ENCODE measurements at places on chromosomes 3 and 15. TPM values are rescaled to one million over a fixed set of nuclear protein-coding genes. Genes with fewer than 3 reads are reported as not detected.

The SLC7A14 gene
- 0.07 TPM for polyA plus RNA-seq

The CACNA1D gene
- polyA plus RNA-seq = 2.2 TPM

The PYGO1 gene
- 4.0 TPM for polyA plus RNA-seq

The SOX14 gene
- not detected for polyA plus RNA-seq

The CYP1A1 gene
- not detected for polyA plus RNA-seq

The CCDC54 gene
- polyA plus RNA-seq = not detected

The DOCK3 gene
- 0.04 TPM for polyA plus RNA-seq

The RTP1 gene
- polyA plus RNA-seq = not detected

The NEK11 gene
- 4.9 TPM for polyA plus RNA-seq

The IL5RA gene
- 0.63 TPM for polyA plus RNA-seq

The TMCO5A gene
- not detected for polyA plus RNA-seq

The SLC9C1 gene
- polyA plus RNA-seq = not detected

The MME gene
- polyA plus RNA-seq = 0.80 TPM

The CHRNB4 gene
- polyA plus RNA-seq = 0.35 TPM

The ADAMTS9 gene
- 11.8 TPM for polyA plus RNA-seq

The TUSC7 gene
- not detected for polyA plus RNA-seq

The NCBP2 gene
- 53.7 TPM for polyA plus RNA-seq

The ALDH1L1 gene
- polyA plus RNA-seq = 8.3 TPM

The SLC12A1 gene
- polyA plus RNA-seq = not detected

The MCF2L2 gene
- 2.2 TPM for polyA plus RNA-seq

The ERC2 gene
- 1.2 TPM for polyA plus RNA-seq

The BFSP2 gene
- polyA plus RNA-seq = not detected

The MKRN2 gene
- polyA plus RNA-seq = 24.2 TPM

The CCDC174 gene
- polyA plus RNA-seq = 35.5 TPM

The MUC4 gene
- polyA plus RNA-seq = 0.06 TPM

The PPP1R14D gene
- not detected for polyA plus RNA-seq

The GOLGA8T gene
- polyA plus RNA-seq = not detected

The ITGB5 gene
- 32.6 TPM for polyA plus RNA-seq

The SAMD7 gene
- polyA plus RNA-seq = not detected

The SEMA5B gene
- polyA plus RNA-seq = 1.3 TPM

The RYK gene
- 94.9 TPM for polyA plus RNA-seq

The TAGLN3 gene
- not detected for polyA plus RNA-seq

The LRRC49 gene
- polyA plus RNA-seq = 11.9 TPM

The FANCD2OS gene
- not detected for polyA plus RNA-seq

The CELF6 gene
- 7.1 TPM for polyA plus RNA-seq

The PPP2R3A gene
- 4.6 TPM for polyA plus RNA-seq

The UBXN7 gene
- 21.2 TPM for polyA plus RNA-seq

The SLC24A5 gene
- not detected for polyA plus RNA-seq

The FSTL1 gene
- polyA plus RNA-seq = 357 TPM

The SERPINI2 gene
- 0.33 TPM for polyA plus RNA-seq

The RASL12 gene
- 24.8 TPM for polyA plus RNA-seq

The RNF168 gene
- 8.0 TPM for polyA plus RNA-seq
